ENCODE measurements at places on chromosomes 7 and 10.

GRCh38 chr7:155885167-155886155, 73.2 kb upstream of the SHH start:
- no peak for DNase-seq

GRCh38 chr7:26865094-26865388, 651 bp upstream of the SKAP2 start:
- DNase-seq = no peak

GRCh38 chr10:25824050-25824449, 110.0 kb upstream of the MYO3A start:
- no peak for DNase-seq

DNA sequence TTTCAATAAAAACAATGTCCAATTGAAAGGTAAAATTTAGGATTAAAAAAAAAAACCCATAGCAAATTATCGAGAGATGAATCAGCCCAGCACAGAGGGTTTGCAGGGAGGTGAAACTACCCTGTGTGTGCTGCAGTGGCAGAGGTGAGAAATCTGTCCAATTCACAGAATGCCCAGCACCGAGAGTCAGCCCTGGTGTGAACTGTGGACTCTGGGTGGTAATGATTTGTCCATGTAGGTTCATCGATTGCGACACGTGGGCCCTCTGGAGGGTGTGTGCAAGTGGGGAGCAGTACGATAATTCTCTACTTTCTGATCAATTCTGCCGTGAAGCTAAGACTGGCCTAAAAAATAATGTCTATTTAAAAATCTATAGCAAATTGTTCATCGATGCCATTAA, 94.5 kb upstream of the PFKP start:
- no peak for DNase-seq

DNA sequence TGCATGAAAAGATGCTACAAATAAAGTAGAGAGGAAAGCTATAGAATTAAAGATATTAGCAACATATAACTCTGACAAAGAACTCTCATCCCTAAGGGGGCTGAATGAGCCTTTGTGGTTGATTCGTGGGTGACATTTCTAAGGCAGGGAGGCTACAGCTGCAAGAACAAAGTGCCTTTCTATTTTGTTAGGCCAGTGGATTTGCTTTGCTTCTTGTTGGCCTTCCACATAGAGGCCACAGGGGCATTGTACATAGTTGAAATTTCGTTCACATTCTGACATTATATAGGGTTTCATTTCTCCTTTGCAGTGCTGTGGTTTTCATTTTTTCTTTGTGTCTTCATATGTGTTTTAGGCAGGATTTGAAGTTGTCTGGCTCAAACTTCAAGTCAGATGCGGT, 819.2 kb upstream of the C7orf33 start:
- DNase-seq = no peak

DNA sequence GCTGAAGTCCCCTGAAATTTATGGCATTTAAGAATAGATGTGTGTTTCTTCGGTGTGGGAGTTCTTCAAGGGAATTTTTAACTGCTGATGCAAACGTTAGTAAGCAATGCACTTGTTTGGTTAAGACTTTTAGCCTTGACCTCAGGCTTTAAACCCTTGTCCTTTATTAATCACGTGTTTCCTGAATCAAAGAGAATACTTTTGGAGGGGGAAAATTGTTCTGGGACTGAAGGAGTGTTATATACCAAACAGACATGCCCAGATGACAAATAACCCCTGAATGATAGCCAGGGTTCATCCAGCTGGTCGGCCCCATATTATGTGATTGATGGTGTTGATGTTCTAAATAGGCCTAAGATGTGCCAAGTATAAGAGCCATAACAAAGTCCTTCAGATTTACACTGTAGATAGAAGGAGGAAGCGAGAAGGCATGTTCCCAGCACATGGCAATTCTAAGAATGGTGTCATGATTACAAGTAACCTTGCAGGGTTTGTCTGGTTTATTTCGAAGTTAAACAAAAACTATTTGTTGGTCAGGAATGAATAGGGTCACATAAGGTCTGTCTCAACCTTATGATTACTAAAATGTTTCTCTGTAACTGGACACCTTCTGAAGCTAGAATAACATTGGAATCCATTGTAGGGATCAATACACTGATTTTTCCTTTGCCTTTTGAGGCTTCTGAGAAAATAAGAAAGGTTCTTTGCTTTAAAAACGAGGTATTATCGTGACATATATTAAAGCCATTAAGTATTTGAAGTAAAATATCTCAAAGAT, 124.2 kb upstream of the SEM1 start:
- DNase-seq = no peak

- DNase-seq = no peak
Measured at GRCh38 chr7:159195946-159196345, 51.3 kb upstream of the VIPR2 start.

DNA sequence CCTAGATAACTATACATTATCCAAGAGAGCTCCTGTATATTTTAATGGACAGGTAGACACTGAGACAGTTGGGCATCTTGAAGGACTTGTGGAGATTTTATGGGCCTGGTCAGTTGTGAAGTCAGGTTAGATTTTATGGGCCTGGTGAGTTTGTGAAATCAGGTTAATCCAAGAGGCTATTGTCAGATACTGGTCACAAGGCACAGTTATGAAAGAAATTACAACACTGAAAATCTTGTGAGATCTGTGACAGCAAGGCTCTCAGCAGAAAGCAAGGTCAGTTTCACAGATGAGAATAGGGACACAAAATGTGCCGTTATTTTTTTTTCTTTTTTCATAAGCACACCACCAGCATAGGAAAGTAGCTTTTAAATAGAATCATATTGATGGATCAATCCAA, 167.6 kb downstream of the VTI1A start:
- no peak for DNase-seq

DNA sequence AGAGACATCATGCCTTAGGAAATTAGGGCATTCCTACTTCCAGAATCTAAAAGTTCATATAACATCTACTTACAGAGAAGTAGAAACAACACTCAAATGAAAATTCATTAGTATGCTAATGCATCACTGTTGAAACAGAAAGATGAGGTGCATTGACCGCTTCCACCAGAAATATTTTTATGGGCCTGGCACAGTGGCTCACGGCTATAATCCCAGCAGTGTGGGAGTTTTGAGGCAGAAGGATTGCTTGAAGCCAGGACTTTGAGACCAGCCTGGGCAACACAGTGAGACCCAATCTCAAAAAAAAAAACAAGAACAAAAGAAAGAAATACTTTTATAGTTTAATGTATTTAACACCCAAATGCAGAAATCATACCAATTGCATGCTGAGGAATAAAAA, 220.9 kb downstream of the SKIDA1 start:
- DNase-seq = no peak

DNA sequence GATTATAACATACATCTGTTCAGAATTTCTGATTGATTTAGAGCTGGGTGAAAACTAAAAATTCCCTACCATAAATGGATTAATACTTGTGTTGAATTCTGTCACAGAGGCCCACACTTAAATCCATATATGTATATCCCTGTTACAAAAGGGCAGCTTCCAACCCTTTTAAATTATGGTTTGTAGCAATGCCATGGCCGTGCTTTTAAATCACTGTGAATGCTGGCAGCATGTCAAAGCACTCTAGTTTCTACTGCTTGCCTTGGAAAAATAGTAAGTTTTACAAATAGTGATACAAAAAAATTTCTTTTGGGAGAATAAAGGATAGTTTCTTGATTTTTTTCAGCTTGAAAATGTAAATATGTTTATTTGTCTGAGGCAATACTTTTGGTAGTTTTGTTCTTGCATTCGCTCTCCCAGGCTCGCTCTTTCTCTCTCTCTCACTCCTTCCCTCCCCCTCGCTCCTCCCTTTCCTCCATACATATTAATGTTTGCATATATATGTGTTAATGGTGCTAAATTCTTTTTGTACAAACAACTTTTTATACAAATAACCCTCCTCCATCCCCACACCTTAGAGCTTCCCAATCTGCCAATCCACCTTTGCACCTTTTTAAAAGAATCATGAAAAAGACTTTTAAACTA, 29.8 kb downstream of the TES start:
- no peak for DNase-seq

DNA sequence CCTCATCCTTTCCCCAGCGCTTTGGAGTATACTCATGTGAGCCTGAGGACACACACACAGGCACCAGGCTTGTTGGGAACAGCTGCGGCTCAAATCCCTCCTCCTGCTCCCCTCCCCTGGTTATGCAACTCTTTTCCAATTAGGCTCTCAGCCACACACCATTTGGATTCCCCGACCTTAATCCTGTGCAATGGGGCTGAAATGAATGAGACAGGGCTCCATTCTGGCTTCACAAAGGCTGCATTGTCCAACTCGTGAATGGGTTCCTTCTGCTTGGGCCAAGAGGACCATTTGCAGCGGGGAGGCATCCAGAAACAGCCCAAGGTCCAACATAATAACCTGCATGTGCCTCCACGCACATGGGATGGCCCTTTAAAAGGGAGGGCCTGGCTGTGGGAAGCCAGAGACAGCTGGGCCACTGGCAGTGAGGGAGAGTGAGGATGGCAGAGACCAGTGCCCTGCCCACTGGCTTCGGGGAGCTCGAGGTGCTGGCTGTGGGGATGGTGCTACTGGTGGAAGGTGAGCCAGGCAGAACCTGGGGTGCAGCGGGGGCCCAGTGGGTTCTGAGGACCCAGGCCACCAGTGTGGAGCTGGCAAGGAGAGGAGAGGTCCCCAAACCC, at the start of gene RGR:
Gene RGR (plus strand): TSS at position 403 of the 620 bp plus-strand sequence. CDS start 38 bp downstream, at position 441.
- DNase-seq = no peak

- DNase-seq = no peak
Measured at GRCh38 chr7:6121141-6121540, 90.0 kb downstream of the ANKRD61 start.

GRCh38 chr10:97765201-97765600, 6.6 kb downstream of the SFRP5 start:
- no peak for DNase-seq

DNA sequence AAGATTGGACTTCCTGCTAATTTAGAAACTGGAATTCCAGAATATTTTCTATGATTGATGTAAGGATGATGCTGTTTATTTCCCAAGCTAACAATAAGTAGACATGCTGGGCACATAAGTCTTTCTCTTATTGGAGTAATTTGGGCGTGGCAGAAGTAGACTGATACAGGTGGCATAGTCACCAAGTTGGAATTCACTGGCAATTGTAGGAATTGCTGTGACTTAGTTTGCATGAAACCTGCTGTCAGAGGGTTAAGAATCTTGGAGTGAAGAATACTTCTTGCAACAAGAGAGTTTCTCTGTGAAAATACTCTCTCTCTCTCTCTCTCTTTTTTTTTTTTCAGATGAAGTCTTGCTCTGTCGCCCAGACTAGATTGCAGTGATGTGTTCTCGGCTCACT, 569.7 kb downstream of the REEP3 start:
- DNase-seq = no peak

DNA sequence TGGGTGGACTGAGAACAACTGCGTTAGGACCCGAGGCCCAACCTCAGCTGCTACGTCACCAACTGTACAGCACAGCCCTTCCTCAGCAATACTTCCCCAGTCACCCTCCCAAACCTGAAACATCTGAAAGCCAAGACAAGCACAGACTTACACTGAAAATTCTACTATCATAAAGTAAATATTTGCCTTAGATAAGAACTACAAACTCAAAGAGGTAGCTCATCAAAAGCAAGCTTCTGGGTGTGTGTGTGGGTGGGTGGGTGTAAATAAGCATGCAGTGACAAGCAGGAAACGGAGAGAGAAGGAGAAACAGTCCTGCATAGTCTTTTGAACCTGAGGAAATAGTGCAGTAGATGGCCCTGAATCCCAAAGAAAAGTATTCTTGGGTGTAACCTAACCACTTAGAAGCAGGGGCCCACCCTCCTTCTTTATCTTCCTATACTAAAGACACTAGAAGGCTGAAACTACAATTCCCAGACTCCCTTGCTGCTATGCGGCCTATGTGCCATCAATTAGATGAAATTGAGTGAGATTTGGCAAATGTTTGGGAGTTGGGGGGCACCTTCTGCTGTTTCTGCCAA, 18.7 kb downstream of the SLC25A13 start:
- no peak for DNase-seq

DNA sequence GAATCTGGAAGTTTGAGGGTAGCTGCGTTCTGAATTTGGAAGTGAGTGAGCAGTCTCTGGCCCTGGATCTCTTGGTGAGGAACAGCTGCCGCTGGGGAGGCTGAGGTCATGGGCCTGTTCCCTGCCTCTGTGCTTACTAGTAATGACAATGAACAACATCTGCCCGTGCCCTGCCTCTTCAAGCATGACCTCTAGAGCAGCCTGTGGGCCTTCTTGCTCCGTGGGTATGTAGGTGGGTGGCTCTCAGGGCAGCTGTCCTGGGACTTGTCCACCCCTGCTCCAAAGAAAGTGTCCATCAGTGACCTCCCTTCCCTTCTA, 186.2 kb downstream of the CXCL12 start:
- no peak for DNase-seq

DNA sequence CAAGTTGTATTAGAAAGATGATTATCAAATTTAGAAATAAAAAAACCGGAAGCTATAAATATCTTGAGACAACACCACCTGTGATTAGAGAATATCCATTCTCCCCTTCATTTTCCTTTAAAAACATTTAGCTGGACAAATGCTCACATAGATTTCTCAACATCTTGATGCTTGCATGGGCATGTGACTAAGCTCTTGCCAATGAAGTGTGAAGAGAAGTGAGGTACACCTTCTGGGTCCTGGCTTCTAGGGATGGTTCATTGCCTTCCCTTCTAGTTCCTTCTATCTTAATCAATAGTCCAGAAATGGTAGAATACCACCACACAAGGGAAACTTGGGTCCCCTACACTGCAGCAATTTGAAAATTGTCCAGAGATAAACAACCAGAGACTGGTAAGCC, 41.0 kb downstream of the WAPL start:
- DNase-seq = no peak

- DNase-seq = no peak
Measured at GRCh38 chr7:2529161-2530070, 9.8 kb downstream of the LFNG start.

- no peak for DNase-seq
Measured at GRCh38 chr10:92242910-92243671, 47.8 kb downstream of the CPEB3 start.

DNA sequence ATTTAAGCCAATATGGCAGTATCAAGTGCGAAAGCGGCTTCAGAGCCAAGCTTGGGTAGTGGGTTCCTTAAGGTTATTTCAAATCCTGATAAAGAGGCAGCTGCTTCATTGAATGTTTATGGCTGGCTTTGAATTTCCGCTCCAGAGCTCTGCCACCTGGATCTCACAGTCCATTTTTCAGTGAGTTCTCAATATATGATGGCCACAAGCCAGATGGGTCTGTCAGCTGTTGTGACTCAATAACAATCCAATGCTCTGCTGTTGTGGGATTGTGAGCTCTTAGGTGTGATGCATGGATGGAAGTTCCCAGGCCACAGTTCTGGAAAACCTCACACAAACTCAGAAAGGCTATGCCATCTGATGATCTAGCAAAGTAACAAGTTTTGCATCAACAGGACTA, 743.8 kb upstream of the LRRN3 start:
- DNase-seq = no peak

GRCh38 chr7:32221056-32221455, 150.8 kb upstream of the PDE1C start:
- DNase-seq = no peak

- no peak for DNase-seq
Measured at GRCh38 chr7:19290066-19290465, 144.8 kb upstream of the FERD3L start.

GRCh38 chr10:44394696-44395381, 9.9 kb upstream of the CXCL12 start:
- no peak for DNase-seq

All from NCI-H1930 (cell line).